ENCODE measurements at places on chromosomes 3 and 15.

GRCh38 chr3:77718311-77718710 is 678.4 kb downstream of the ROBO2 start:
- DNase-seq: no peak

DNA sequence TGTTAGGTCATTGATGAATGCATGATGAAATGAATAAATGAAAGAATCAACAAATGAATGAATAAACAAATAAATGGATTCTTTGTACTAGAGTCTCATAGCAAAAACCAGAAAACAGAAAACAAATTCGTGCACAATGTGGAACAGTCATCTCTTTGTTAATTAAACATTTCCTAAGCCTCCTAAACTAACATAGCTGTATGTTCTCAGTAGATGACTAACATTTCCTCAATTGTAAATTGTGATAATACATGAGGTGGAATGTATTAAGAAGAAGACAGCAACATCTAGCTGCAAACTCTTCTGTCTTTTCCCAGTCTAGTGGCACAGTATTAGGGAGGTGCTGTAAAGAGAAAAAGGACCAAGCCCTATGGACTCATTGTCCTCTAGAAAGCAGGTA is 1021.0 kb downstream of the MCTP2 start:
- DNase-seq: no peak

DNA sequence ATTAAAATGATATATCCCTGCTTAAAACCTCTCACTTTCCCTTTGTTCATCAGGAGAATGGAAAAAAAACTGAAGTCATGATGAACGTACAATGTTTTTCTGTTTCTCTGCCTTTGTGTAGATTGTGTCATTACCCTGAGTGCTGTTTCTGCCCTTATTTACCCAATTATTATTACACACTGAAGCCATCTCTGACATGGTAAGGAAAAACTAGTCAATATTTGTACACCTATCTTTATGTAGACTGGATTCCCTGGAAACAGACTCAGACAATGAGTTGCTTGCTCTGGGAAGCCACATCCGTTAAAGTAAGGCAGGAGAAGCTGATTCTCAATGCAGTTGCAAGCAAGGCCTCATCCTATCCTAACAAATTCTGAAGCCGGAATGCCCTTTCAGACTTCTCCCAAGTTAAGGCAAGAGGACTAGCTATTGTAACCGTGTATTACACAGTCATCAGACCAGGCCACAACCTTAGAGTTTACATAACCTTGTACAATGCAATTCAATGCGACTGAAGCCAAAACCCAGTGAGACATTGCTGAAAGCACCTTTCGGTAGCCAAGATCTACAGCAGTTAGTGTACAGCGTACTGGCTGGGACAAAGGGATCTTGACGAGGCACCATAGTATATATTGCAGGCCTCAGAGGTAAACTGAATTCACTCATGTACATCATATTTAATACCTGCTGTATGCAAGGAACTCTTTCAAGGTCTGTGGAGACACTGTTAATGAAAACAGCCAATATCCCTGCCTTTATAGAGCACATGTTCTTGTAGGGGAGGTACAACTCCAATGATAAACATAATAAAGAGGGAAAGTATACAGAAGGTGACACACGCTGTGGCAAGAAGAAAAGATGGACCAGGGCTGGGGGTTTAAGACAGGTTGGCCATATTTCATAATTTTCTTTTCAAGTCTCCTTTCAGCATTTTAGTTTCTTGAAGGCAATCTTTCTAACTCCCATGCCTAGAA is 1040.8 kb upstream of the SEMA6D start:
- no peak for DNase-seq

GRCh38 chr3:152104847-152105415 is 163.8 kb upstream of the MBNL1 start:
- DNase-seq: no peak

DNA sequence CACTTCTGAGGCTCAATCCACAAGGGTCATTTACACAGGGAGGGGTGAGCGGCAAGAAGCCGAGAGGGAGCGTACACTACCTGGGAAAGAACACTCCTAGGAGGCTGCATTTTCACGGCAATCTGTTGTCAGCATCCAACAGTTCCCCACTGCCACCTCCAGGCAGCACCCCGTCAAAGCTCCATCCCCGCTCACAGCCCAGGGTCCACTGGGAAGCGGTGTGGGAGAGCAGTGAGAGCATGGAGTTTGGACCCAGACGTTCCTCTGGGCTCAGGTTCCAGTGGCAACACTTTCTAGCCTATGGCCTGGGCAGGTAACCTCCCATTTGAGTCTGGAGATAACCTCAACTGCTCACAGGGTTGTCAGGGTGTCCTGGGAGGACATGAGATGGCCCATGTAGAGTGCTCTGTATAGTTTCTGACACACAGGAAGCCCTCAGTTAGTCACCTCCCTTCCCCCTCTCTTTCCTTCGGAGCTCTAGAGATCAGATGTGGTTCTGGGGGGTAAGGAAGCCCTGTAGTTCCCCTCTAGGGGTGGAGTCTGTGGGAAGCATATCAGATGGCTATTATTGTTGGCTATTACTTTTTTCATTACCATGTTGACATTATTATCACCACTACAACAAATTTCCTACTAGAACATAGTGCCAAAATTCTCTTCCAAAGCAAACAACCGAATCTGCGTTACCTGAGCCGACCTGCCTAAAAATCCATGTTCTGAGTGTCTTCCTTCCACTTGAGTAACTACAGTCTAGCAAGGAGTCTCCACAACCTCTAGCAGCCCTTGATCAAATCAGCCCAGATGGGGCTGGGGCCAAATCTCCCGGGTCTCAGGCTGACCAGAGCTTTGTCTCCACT is 29.1 kb downstream of the RUVBL1 start:
- no peak for DNase-seq

- no peak for DNase-seq
These were observed 112.5 kb downstream of the SUCNR1 start for GRCh38 chr3:151985787-151986430.

DNA sequence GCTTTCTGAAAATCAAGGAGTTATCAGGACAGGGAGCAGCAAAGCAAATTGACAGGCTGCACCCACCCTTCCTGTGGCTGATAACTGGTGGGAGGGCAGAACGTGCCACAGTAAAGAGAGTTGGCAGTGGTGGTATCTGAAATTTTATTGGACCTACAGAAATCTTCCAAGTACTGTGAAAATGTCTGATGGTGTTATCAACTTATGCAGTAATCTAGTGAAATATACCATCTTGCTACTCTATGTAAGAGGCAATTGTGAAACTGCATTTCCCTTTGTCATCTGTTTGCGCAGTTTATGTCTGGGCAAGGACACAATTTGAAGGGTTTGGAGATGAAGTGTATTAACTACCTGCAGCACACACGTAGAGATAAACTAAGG is 1.5 kb downstream of the PLCL2 start:
- peak; percentile 84 for DNase-seq

DNA sequence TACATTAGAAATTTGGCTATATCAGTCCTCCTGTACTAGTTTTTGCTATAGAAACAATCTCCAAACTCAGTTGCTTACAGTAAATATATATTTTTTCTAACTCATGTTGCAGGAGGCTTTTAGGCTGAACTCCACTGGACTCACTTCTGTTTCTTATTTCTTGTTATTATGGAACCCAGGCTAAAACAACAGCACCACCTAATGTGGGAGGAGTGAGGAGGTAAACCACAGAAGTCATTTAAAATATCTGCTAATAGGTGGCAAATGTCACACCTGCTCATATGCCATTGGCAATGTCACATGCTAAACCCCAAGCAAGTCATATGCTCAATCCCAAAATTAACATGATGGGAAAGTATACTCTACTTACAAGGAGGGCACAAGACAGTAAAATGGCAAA is 462.2 kb downstream of the PLOD2 start:
- no peak for DNase-seq

DNA sequence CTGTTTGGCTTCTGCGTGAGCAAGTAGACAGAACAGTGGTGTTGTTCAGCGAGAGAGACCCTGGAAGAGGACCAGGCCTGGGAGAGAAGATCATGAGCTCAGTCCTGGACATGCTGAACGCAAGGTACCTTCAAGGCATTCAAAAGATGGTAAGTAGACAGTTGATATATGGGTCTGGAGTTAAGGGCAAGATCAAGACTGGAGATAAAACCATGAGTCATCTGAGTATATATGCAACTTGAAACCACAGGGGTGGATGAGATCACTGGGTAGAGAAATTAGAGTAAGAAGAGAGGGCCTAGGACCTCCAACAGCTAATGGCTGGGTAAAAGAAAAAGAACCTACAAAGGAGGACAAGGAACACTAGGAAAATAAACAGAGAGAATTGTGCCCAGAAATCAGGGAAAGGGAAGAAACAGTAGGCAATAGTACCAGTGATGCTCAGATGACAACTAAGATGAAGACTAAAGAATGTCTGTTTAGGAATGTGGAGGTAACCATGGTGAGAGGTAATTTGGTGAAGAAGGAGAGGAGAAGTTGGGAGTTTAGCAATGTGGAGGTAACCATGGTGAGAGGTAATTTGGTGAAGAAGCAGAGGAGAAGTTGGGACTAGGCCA is 343.2 kb upstream of the ADAMTS9 start:
- DNase-seq: peak; percentile 64
